T-helper 2 cell (primary cell): ENCODE measurements at places on chromosomes 7 and 10.

- DNase-seq = no peak
Measured at GRCh38 chr10:76729841-76730487, 907.6 kb downstream of the KCNMA1 start.

DNA sequence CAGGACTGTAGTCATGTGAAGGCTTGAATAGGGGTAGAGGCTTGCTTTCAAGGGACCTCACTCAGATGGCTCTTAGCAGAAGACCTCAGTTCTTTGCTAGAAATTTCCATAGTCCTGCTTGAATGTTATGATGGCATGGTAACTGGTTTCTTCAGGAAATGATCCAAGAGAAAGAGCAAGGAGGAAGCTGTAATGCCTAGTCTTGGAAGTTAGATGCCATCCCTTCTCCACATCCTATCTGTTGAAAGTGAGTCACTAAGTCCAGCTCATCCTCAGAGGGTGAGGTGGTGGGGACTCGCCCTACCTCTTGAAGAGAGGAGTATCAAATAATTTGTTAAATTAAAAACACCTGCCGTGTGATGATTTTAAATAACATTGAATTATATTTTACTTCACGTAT, 4.6 kb downstream of the MGAM start:
- no peak for DNase-seq

- peak; percentile 82 for DNase-seq
Measured at GRCh38 chr7:2104107-2104710, 128.5 kb downstream of the MAD1L1 start.

DNA sequence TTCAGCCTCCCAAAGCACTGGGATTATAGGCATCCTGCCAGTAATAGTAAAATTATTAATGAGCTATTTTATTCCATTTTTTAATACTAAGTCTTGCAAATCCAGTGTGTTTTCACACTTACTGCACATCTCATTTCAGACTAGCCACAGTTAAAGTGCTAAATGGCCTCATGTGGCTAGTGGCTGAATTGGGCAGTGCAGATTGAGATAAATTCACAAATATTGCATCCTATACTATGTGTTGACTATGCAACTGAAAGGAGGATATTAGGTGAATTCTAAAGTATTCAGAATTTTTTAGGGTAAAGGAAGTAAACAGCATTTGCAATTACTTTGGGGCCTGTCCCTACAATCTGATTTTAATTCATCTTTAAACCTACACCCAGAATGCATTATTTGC, 10.2 kb downstream of the APBB1IP start:
- no peak for DNase-seq

GRCh38 chr7:37016064-37016878, 292.0 kb upstream of the AOAH start:
- no peak for DNase-seq

- no peak for DNase-seq
Measured at GRCh38 chr10:4847561-4848355, 21.8 kb downstream of the AKR1E2 start.

DNA sequence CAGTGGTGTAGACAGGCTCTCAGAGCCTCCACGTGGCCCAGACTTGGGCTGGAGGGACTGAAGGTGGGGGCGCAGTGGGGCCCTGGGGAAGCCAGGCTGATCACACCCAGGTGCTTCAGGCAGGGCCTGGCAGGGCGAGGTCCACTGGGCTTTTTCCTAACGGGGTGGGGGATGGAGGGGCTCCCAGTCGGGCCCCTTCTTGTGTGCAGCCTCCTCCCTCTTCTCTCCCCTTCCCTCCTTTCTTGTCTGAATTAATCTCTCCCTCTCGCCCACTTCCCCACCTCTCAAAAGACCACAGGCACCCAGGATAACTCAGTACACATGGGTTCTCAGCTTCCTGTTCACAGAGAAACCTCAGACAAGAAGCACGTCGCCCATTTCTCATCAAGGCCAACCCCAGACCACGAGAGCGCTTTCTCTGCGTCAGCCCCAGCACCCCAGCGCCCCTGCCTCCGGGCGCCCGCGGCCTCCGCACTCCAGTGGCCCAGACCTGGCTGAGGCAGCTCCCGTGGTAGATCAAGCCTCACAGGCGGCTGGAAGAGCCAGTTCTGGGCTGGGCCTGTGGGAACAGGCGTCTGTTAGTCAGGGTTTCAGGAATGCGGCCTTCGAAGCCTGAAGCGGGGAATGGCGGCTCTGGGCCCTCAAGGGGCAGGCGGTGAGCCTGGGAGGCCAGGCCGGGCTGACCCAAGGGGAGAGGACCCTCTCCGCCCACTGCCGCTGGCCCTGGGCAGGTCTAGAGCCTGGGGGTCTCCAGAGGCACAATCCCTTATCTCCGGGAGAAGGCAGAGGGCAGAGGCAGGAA, 50.6 kb downstream of the PWWP2B start:
- DNase-seq = peak; percentile 95

DNA sequence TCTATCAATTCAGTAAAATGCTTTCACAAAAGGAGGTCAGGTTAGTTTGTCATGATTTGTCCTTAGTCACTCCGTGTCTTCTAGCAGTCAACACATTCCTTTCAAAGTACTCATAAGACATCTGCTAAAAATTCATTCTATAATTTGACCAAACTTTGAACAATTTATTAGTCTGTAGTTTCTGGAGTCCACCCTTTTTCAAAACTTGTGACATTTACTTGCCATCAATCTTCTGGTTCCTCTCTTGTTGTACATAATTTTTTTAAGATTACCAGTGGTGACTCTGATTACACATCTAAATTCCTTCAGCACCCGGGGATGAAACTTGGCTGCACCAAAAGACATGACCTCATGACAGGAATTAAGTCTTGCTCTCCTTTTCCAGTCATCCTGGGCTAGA, 130.1 kb downstream of the NEBL start:
- DNase-seq = no peak

DNA sequence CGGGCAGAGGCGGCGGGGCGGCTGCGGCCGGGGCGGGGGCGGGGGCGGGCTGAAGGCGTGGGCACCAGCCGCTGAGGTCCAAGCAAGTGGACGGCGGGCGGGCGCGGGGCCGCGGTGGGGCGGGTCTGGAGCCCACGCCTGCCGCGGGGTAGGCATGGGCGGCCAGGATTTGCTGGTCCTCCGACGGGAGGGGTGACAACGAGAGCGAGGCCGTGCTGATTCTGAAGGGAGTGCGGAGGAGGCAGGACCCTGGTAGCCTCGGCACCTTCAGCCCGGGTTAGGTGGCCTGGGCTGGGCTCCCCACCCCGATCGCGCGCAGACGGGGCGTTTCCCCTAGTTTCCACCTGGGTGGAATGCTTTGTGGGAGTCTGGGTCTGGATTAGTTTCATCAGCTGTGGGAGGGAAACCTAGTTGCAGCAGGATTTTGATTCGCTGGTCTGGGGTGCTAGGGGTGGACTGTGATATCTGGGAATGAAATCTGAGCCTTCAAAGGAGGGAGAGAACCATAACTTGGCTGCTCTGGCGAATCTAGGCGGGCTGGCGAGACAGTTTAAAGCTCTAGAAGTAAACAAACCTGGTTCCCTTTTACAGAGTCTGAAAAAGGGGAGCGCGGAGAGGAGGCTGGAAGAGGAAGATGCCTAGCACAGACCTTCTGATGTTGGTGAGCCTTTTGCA, 609 bp downstream of the SGPL1 start:
- peak; percentile 48 for DNase-seq

DNA sequence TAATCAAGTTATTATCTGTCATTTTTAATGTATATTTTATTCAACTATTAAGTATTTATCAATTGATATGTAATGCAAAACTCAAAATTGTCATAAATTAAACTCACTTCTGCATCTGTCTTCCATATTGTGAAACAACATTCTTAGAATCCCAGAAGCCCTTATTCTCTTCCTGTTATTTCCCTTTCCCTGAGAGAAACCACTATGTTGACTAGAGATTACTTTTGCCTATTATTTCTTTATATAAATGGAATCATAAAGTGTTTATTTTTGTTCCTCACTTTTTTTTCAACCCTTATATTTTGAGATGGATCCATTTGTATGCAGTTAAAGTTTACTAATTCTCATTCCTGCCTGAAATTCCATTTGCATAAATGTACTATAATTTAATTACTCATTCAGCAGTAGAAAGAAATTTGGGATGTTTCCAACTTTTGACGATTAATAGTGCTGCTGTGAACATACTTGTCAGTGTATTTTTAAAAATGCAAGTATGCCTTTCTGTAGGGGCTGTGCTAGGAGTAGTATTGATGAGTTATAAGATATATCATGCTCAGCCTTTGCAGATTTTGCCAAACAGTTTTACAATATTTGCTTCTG, 211.2 kb downstream of the SEMA3D start:
- no peak for DNase-seq

GRCh38 chr10:11237571-11237970, 219.9 kb downstream of the CELF2 start:
- no peak for DNase-seq

- no peak for DNase-seq
Measured at GRCh38 chr7:38975944-38976392, 1.7 kb upstream of the POU6F2 start.

DNA sequence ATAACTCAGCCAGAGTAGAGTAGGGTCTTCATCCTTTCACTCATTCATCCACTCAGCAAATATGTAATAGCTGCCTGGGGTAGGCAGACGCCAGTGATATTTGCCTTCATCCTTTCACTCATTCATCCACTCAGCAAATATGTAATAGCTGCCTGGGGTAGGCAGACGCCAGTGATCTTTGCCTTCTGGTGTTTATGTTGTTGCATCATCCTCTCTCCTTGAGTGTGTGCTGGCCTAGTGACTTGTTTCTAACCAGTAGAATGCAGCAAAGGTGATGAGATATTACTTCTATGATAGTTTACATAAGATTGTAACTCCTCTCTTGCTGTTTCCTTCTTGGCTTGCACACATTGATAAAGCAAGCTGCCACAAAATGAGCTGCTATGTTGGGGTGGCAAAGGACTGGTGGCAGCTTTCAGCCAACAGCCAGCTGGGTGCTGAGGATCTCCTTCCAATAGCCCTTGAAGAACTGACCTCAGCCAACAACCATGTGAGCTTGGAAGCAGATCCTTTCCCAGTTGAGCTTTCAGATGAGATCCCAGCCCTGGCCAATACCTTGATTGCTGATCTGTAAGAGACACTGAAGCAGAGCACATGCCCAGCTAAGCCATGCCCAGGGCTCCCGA, 23.2 kb upstream of the MTPN start:
- no peak for DNase-seq

- no peak for DNase-seq
Measured at GRCh38 chr10:82661701-82662100, 786.7 kb downstream of the NRG3 start.

GRCh38 chr10:6958711-6959110, 378.6 kb upstream of the PRKCQ start:
- DNase-seq = no peak
